ENCODE measurements at places on chromosomes 16 and 17.

DNA sequence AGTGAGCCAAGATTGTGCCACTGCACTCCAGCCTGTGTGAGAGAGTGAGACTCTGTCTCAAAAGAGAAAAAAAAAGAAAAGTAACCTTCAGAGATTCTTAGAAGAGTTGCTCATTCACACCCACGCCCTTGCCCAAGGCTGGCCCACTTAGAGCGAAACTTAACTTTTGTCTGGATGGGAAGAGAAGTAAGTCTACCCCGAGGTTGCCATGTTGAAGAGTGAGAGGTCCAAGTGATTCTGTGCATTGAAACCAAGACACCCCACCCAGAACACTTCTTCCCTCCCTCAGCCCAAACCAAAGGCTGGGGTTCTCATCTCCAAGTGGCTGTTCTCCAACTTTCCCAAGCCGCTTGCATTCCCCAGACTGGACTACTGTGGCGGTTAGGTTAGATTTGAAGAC is 2.4 kb upstream of the CISD3 start:
- DNase-seq = no peak

DNA sequence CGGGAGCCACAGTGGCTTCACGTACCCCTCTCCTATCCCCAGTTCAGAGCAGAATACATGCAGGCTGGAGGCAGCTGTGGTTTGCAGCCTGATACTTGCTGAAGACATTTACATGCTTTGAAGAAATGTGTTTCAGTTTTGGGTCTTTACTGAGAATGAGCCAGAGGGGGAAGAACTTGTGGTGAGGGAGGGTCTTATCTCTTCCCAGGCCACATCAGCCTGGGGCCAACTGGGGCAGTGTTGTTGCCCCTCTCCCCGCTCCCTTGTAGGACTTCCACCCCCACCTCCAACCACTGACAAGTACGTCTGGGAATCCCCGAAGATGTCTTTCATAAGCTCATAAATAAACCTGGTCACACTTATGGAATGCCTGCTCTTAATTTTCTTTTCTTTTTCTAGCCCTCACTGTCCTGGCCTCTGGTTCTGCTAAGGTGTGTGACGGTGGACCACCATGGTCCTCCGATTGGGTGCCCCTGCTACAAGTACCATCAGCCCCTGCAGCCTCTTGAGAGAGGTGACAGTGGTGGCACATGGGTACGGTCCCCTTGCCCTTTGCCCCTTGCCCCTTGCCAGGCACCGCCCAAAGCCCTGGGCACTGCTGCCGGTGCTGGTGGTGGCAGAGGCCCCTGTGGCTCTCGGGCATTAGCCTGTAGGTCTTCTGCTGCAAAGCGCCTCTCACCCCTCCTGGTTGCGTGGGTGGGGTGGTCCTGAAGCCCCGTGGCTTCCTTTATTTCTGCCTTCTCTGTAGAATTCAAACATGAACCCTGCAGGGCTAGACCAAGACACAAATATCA is 144.8 kb upstream of the RPH3AL start:
- no peak for DNase-seq

- DNase-seq = no peak
Observed at GRCh38 chr16:49637933-49638672, 217.8 kb downstream of the ZNF423 start.

DNA sequence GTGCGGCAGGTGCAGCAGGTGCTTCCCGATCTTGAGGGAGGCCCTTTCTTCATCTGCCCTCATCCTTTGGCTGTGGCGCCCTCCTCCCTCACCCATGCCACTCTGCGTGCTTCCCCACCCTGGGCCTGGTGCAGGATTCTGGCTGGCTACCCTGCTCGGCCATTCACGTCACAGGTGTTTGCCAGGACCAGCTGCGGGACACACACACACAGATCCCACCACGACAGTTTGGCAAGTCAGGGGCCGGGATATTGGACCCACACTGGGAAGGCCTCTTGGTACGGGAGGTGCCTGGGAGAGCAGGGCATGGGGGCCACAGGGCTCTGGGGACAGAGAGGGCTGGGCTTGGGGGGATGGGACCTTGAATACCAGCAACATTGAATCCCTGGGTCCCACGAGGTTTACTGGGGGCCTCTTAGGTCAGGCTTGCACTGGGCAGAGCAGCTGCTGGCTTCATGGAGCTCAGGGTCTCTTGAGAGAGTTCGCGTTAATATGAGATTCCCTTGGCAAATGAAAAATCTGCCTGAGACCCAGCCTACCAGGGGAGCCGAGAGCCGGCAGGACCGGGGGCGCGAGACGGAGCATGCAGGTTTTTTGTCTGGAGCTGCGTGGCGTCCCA is 15.1 kb downstream of the ADCY7 start:
- no peak for DNase-seq

DNA sequence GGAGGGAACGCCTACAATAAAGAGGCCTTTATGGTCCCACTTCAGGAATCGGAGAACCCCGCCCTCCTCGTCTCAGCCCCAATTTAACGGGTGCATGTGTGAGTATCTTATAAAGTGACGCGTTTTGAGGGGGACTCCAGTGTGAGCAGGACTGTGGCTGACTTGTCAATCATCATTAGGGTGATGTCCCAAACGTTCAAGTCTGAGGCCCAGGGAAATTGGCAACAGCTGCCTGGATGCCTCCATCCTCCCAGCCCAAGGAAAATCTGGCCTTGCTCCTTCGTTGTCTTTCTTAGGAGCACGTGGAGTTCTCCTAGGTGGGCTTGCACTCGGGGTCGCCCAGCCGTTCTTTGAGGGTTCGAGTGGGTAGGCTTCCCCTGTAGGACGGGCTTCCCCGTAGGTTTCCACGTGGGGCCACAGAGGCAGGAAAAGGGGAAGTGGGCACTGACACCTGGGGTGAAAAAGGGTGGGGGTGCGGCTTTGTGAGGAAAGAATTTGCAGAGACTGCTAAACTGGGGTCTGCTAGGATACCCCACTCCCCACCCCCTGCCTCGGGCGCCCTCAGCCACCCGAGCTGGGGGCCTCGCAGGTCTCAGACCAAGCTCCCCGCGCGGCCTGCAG is 561 bp upstream of the HERPUD1 start:
- no peak for DNase-seq

- peak; percentile 53 for DNase-seq
Observed at GRCh38 chr17:82892899-82893565, 53.2 kb upstream of the ZNF750 start.

- no peak for DNase-seq
Observed at GRCh38 chr17:61753696-61754095, 109.6 kb downstream of the BRIP1 start.

DNA sequence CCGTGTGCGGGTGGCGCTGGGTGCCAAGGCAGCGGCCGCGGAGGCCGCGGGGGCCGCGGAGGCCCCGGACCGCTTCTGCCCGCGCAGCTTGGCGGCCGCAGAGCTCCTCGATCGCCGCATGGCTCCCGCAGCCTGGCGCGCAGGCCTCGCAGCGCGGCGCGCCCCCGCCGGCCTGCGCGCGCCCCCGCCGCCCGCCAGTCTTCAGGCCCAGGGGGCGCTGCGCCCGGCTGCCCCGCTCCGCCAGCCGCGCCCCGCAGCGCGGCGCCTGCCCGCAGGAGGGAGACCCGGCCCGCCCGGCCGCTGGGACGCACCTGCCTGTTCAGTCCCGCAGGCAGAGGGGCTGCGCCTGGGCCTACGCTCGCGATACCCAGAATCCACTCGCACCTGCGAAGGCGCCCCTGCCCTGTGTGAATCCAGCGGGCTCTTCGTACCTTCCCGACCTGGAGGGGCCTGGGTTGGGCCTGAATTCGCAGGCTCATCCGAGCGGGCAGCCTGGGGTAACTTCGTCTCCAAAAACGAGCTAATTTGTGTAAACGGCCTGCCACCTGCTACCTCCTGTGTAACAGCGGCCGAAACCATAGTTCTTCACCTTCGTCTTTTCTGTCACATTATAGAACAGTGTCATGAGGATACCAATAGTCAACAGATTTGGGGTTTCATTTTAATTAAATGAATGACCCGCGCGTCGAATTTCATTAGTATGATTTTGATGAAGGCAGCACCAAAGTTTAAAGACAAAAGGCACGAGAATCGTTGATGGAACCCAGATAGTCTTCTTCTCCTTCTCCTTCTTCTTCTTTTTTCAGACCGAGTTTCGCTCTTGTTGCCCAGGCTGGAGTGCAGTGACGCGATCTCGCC is at the start of gene CENPV:
Gene CENPV (minus strand): TSS at position 153 of the 858 bp plus-strand sequence. CDS start 33 bp downstream, at position 120.
- DNase-seq = peak; percentile 33

GRCh38 chr16:49857423-49858181 is 1.7 kb upstream of the ZNF423 start:
- DNase-seq = no peak

DNA sequence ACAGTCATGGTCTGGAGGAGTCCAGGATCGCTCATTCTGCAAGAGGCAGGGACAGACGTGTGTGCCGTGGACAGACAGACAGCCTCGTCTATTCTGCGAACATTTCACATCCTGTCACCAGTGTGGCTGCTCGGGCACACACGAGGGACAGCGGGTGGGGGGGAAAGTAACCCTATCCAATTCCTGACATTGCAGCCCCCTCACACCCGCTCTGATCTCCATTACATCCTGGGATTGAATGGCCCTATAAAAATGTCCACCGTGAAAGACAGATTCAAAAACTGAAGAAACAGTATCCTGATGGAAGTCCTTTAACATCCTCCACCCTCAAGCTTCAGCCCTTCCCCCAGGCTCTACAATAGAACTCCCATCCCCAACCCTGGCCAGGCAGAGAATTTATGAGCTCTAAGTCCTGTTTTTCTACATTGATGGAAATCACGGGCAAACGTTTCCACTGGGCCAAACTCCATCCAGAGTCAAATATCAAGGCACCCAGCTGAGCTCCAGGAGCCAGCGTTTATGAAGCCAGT is 39.4 kb downstream of the HS3ST3A1 start:
- DNase-seq = no peak

GRCh38 chr17:34606763-34607162 is 27.4 kb downstream of the TMEM132E start:
- DNase-seq = no peak

GRCh38 chr17:61410141-61411010 is 10.7 kb downstream of the TBX2 start:
- peak; percentile 55 for DNase-seq

DNA sequence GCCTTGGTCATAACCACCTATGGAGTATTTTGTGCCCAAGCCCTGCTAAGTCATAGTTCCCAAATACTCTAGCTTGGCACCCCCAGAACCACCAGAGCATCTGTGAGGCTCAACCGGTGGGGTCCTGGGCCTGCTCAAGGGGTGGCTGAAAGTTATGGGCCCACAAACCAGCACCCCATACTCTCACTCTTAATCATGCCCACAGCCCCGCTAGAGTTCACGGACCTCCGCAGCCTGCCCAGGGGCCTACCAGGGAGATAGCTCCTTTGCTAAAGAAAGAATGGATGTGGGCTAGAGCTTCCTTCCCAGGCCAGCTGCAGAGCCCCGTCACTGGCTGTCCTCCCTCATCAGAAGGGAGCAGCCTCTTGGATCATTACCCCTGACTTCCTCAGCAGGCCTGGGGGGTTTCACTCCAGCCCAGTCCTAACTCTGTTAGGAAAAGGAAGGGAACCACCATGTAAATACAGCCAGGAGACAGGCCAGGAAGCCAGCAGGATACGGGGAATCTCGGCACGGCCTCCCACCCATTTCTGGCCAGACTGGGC is 1.4 kb downstream of the GIT1 start:
- no peak for DNase-seq

GRCh38 chr17:50155115-50155819 is 4.8 kb upstream of the PPP1R9B start:
- no peak for DNase-seq

GRCh38 chr16:50509521-50510341 is 38.5 kb upstream of the NKD1 start:
- peak; percentile 2 for DNase-seq

- DNase-seq = no peak
Observed at GRCh38 chr16:29791845-29792807, 1.6 kb downstream of the KIF22 start.

GRCh38 chr16:49681217-49681883 is 174.6 kb downstream of the ZNF423 start:
- no peak for DNase-seq

DNA sequence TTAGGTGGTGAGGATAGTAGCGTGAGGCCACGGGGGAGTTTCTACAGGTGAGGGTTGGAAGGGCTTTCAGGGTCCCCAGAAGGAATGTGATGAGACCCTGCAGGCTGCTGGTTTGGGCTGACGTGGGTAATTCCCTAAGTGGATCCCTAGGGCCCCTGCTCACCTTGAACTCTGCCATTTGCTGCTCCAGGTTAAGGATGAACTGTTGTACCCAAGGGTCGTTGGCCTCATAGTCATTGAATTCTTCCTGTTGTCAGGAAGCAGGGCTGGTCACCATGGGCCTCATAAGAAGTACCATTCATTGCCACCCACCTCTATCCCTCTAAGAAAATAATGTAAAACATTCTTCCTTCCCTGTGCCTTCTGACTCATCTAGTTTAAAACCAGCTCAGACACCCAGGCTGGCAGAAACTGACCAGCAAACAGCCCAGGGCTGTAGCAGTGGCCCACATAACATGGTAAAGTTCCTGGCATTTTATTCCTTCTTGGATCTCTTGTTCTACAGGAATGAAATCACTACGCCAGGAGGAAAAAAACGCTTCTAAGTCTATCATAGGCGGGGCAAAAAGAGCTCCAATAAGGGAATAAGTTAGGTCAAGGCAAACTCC is 27.6 kb downstream of the FCSK start:
- DNase-seq = no peak

DNA sequence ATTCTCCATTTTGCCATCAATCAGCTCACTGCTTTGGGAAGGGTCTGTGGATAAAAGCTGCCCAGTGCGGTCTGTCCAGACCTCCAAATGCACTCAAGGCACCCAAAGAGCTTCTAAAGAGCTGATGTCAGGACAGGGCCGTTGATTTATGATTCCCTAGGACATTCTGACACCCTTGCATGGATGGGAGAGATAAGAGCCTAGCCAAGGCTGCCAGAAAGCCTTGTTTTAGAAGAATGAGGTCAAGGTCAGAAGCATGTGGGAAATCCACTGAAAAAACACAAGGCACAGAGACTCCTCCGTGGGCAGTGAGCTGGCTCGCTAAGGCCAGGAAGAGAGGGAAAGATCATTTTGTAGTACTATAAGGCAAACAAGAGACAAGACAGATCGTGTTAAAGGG is 214.0 kb downstream of the CDH11 start:
- DNase-seq = no peak

GRCh38 chr17:40872416-40872815 is 5.4 kb upstream of the KRT12 start:
- no peak for DNase-seq

- DNase-seq = no peak
Observed at GRCh38 chr17:43665084-43665936, 3.6 kb upstream of the MEOX1 start.

DNA sequence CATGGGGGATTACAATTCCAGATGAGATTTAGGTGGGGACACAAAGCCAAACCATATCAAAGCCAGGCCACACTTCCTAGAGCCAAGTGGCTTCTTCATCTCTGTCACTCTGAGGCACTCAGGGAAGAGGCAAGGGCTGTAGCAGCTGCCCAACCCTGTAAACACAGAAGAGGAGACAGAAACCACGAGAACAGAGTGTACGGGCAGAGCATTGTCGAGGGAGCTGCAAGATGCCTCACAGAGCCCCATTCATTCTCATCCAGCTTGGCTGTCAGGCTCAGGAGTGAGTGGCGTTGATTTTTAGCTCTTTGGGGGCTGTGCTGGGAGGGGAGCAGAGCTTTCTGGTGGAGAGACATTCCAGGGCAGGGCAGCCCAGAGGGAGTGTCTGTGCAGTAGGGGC is 117.2 kb upstream of the SALL1 start:
- no peak for DNase-seq

Data from stimulated activated CD8-positive, alpha-beta memory T cell treated with anti-CD3 and anti-CD28 coated beads, Interleukin-4, amount 100 ng/mL, for 1 hour (primary cell).